ENCODE measurements at places on chromosomes 5 and 9. TPM values are rescaled to one million over a fixed set of nuclear protein-coding genes. Genes with fewer than 3 reads are reported as not detected.

GNA14 gene
- 21.0 TPM for total RNA-seq

SLC34A3 gene
- 0.13 TPM for total RNA-seq

IFNA21 gene
- total RNA-seq: not detected

C1QTNF3 gene
- total RNA-seq: 2.1 TPM

DNAH5 gene
- 0.35 TPM for total RNA-seq

C9orf57 gene
- total RNA-seq: not detected

GRCh38 chr9:20325008-20325407 is 297.3 kb downstream of the MLLT3 start:
- no peaks in the 10 kb centered on the region for H3K27me3 ChIP-seq
- no peak for DNase-seq
- H3K27ac ChIP-seq: no peak overlapping the region
- no peak overlapping the region for H3K4me3 ChIP-seq
- H3K36me3 ChIP-seq: no peaks in the 10 kb centered on the region
- H3K4me1 ChIP-seq: peaks cover 15% of the 10 kb centered on the region

- DNase-seq: no peak
- no peak overlapping the region for H3K27ac ChIP-seq
- H3K4me1 ChIP-seq: peaks cover 22% of the 10 kb centered on the region
Measured at GRCh38 chr5:178310130-178310865, 77.7 kb upstream of the PHYKPL start.

GRCh38 chr9:134228649-134229048 is 64.3 kb upstream of the RNU6ATAC start:
- no peak overlapping the region for H3K4me3 ChIP-seq
- DNase-seq: no peak
- no peak overlapping the region for H3K27ac ChIP-seq
- no peaks in the 10 kb centered on the region for H3K27me3 ChIP-seq

- no peak overlapping the region for H3K4me3 ChIP-seq
- DNase-seq: no peak
- H3K4me1 ChIP-seq: no peaks in the 10 kb centered on the region
- H3K27ac ChIP-seq: no peak overlapping the region
- H3K27me3 ChIP-seq: no peaks in the 10 kb centered on the region
Measured at GRCh38 chr5:20368571-20369517, 380.8 kb upstream of the CDH18 start.

- no peak for DNase-seq
- peaks cover 13% of the 10 kb centered on the region for H3K36me3 ChIP-seq
- no peak overlapping the region for H3K27ac ChIP-seq
- H3K4me3 ChIP-seq: no peak overlapping the region
- no peaks in the 10 kb centered on the region for H3K27me3 ChIP-seq
Measured at GRCh38 chr9:129930743-129931142, 95.5 kb downstream of the USP20 start.

- H3K27me3 ChIP-seq: no peaks in the 10 kb centered on the region
- no peak overlapping the region for H3K27ac ChIP-seq
- H3K4me1 ChIP-seq: peaks cover 31% of the 10 kb centered on the region
- no peak overlapping the region for H3K4me3 ChIP-seq
Measured at GRCh38 chr9:120481846-120482245, 98.1 kb downstream of the CDK5RAP2 start.

DNA sequence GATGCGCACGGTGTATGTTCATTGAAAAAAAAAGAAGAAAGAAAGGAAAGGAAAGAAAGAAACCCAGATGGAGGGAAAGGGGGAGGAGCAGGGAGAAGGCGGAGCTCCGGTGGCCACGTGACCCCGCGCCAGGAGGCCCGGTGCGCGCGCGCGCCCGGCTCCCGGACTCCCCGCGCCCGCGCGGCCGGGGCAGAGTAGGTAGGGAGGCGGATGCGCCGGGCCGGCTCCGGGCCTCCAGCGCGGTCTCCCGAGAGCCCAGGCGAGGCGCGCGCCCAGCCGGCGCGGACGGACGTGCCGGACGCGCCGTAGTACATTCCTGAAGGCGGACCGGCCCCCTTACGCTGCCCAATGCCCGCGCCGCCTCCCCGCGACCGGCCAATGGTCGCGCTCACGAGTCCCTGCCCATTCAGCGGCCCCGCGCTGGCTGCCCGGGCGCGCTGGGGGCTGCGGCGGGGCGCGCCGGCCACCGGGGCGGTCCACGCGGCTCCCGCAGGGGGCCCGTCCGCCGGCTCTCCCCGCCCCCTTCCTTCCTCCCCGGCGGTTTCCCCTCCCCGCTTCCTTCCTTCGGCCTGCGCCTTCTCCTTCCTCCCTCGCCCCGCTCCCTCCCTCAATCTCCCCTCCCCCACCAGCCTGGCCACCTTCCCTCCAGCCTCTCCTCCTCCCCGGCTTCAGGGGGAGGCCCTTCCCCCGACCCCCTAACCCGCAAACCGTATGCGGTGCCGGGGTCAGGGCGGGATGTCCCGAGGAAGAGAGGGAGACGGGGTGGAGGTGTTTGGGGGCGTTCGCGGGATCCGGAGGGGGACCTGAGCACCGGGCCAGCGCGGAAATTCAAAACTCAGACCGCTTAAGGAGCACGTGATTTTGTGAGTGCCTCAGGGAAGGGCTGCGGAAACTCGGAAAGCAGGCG is 5.8 kb downstream of the PTCH1 start:
- H3K4me3 ChIP-seq: peak overlapping the region; percentile 93
- peak overlapping the region; percentile 92 for H3K27ac ChIP-seq
- H3K27me3 ChIP-seq: peaks cover 36% of the 10 kb centered on the region
- DNase-seq: peak; percentile 87
- H3K36me3 ChIP-seq: no peaks in the 10 kb centered on the region

GRCh38 chr5:117242028-117242427 is 667.4 kb upstream of the SEMA6A start:
- peaks cover 15% of the 10 kb centered on the region for H3K36me3 ChIP-seq
- H3K4me1 ChIP-seq: peaks cover 8% of the 10 kb centered on the region
- DNase-seq: no peak
- no peak overlapping the region for H3K4me3 ChIP-seq
- H3K27ac ChIP-seq: no peak overlapping the region
- H3K27me3 ChIP-seq: no peaks in the 10 kb centered on the region

DNA sequence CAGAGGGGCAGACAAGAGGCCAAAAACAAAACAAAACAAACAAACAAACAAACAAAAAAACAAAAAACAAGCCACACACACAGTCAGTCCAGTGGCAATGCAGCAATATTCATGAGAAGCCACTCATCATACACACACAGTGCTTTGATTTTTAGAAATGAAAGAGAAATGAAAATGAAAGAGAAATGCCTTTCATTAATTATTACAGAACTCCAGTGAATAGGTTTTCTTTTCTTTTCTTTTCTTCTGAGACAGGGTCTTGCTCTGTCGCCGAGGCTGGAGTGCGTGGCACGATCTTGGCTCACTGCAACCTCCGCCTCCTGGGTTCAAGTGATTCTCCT is 36.9 kb downstream of the SPRY4 start:
- no peaks in the 10 kb centered on the region for H3K27me3 ChIP-seq
- peaks cover 55% of the 10 kb centered on the region for H3K4me1 ChIP-seq
- no peak for DNase-seq
- H3K27ac ChIP-seq: peak overlapping the region; percentile 90
- H3K4me3 ChIP-seq: no peak overlapping the region
- peaks cover 9% of the 10 kb centered on the region for H3K36me3 ChIP-seq

GRCh38 chr5:124806373-124807077 is 60.1 kb upstream of the ZNF608 start:
- no peaks in the 10 kb centered on the region for H3K36me3 ChIP-seq
- no peak overlapping the region for H3K27ac ChIP-seq
- H3K27me3 ChIP-seq: no peaks in the 10 kb centered on the region
- peak; percentile 29 for DNase-seq
- H3K4me3 ChIP-seq: no peak overlapping the region
- H3K4me1 ChIP-seq: peaks cover 22% of the 10 kb centered on the region

- peaks cover 16% of the 10 kb centered on the region for H3K4me1 ChIP-seq
- H3K27ac ChIP-seq: no peak overlapping the region
- no peaks in the 10 kb centered on the region for H3K36me3 ChIP-seq
- no peak for DNase-seq
Measured at GRCh38 chr5:91188755-91189154, 194.4 kb downstream of the ARRDC3 start.

GRCh38 chr5:113267361-113267900 is 167.4 kb downstream of the TSSK1B start:
- DNase-seq: no peak
- no peaks in the 10 kb centered on the region for H3K36me3 ChIP-seq
- H3K4me1 ChIP-seq: peaks cover 90% of the 10 kb centered on the region
- no peaks in the 10 kb centered on the region for H3K27me3 ChIP-seq

DNA sequence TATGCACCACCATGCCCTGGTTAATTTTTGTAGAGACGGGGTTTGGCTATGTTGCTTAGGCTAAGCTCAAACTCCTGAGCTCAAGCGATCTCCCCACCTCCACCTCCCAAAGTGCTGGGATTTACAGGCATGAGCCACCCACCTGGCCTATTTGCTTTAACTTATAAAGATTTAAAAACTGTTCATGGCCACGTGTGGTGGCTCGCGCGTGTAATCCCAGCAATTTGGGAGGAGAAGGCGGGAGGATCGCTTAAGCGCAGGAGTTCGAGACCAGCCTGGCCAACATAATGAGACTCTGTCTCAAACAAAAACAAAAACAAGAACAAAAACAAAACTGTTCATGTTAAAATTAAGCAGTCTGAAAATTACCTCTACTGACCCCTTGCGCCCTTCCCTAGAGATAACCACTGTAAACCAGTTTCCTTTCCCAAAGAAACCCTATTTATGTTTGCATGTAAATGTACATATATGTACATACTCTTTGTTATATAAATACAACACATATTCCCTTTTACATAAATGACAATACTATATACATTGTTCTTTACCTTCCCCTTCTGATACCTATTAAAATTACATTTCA is 1.5 kb downstream of the AK6 start:
- H3K4me3 ChIP-seq: peak overlapping the region; percentile 95
- peaks cover 11% of the 10 kb centered on the region for H3K4me1 ChIP-seq
- H3K27me3 ChIP-seq: no peaks in the 10 kb centered on the region
- peak overlapping the region; percentile 98 for H3K27ac ChIP-seq

DNA sequence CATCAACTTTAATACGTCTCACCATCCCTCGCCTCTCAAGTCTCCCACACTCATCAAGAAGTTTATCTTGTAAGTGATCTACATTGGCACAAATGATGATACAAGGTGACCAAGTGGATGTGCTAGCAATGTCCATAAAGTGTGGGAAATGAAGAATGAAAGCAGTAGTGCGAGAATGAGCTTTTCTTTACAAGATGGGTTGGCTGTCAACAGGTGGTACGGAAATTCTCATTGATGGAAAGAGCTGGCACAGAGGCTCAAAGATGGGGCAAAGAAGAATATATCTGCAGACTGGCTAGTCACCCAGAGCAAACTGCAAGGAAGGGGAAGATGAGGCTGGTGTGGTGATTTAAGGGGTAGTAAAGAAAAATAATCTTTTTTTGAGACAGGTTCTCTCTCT is 640.8 kb downstream of the MAT2B start:
- no peaks in the 10 kb centered on the region for H3K27me3 ChIP-seq
- no peak overlapping the region for H3K4me3 ChIP-seq
- peaks cover 43% of the 10 kb centered on the region for H3K4me1 ChIP-seq

DNA sequence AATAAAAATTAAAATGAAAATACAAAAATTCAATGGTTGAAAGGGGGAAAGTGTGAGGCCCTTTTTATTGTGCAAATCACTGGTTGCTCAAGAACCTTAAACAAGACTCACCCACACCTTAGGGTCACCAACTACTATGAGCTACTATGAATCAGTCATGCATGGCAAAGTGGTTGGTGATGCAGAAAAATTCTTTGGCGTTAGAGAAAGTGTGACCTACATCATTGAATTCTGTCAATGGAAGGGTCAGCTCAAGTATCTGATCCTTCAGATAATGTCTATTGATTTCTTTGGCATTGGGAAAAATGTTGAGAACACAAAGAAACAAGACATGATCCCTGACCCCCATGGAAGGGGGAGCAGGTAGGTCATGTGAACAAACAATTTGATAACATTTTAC is 149.7 kb upstream of the ADCY2 start:
- peaks cover 4% of the 10 kb centered on the region for H3K4me1 ChIP-seq
- H3K36me3 ChIP-seq: no peaks in the 10 kb centered on the region
- no peak overlapping the region for H3K4me3 ChIP-seq
- H3K27ac ChIP-seq: no peak overlapping the region
- no peak for DNase-seq

DNA sequence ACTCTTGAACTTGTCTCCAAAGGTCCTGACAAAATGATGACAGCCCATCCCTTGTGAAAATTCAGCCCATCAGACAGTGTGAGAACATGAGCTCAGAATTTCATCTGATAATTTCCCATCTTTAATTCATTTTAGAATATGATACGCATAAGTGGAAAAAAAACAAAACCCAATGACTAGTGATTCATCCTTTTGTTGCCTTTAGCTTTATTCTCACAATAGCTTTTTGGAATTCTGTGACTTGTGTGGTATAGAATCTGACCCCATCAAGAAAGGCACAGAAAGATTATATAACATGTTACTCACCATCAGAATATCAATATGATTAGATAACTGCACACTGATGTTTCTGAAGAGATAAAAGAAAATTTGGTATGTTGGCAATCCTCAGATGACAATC is 16.1 kb upstream of the TMED7 start:
- peaks cover 12% of the 10 kb centered on the region for H3K4me1 ChIP-seq
- H3K4me3 ChIP-seq: no peak overlapping the region
- DNase-seq: no peak
- no peaks in the 10 kb centered on the region for H3K27me3 ChIP-seq
- no peak overlapping the region for H3K27ac ChIP-seq

DNA sequence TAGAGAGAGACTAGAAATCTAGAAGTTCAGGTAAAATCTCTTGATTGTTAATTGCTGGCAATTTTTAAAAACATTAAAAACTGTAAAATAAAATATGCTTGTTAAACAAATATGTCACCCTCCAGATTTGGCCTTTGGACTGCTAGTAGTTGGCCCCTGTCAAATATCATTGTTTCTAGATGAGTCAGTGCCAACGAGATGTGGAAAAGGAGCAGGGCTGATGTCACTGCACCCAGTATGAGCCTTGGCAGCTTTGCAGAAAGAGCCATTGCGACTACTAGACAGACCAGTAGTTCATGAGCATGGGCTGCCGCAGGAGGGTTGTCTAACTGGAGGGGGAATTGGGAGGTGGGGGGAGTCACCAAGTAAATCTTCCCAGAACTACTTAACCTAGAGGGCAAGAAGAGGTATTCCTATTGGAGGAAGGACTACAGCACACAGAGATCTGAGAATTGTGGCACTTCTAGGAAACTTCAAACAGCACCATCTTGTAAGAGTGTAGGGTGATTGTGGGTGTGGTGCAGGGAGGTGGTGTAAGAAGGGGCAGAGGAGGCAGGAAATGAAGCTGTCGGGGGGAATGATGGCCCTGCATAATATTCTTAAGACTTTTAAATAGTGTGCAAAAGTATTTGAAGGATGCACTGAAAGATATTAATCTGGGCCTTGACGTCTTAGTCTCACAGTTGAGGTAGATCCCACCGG is 7.1 kb upstream of the DOCK2 start:
- H3K4me3 ChIP-seq: no peak overlapping the region
- H3K4me1 ChIP-seq: no peaks in the 10 kb centered on the region
- no peaks in the 10 kb centered on the region for H3K27me3 ChIP-seq
- no peak overlapping the region for H3K27ac ChIP-seq
- DNase-seq: no peak

DNA sequence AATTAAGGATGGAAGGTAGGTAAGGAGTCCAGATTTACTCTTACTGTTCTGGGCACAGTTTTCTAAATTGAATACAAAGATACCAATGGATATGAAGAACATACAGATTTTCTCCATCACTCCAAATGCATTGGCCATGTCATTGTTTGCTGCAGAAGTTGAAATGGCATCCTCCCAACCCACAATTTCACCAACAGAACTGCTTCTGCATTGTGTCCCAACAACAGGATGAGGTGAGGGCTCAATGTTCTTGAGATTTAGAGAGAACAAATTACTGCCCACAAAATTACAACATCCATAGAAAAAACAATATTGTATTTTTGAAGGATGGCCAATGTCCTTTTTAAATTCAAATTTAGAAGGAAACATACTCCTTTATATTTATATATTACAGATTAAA is 88.9 kb downstream of the NUDT12 start:
- H3K4me3 ChIP-seq: no peak overlapping the region
- H3K4me1 ChIP-seq: peaks cover 24% of the 10 kb centered on the region
- no peaks in the 10 kb centered on the region for H3K27me3 ChIP-seq
- H3K36me3 ChIP-seq: no peaks in the 10 kb centered on the region
- no peak overlapping the region for H3K27ac ChIP-seq
